ENCODE measurements at places on chromosomes 3 and 15.

- no peaks in the 10 kb centered on the region for H3K36me3 ChIP-seq
- no peak overlapping the region for H3K4me3 ChIP-seq
- no peak overlapping the region for H3K27ac ChIP-seq
- H3K4me1 ChIP-seq = no peaks in the 10 kb centered on the region
- no peak for DNase-seq
Measured at GRCh38 chr15:47570044-47570443, 147.3 kb upstream of the SEMA6D start.

DNA sequence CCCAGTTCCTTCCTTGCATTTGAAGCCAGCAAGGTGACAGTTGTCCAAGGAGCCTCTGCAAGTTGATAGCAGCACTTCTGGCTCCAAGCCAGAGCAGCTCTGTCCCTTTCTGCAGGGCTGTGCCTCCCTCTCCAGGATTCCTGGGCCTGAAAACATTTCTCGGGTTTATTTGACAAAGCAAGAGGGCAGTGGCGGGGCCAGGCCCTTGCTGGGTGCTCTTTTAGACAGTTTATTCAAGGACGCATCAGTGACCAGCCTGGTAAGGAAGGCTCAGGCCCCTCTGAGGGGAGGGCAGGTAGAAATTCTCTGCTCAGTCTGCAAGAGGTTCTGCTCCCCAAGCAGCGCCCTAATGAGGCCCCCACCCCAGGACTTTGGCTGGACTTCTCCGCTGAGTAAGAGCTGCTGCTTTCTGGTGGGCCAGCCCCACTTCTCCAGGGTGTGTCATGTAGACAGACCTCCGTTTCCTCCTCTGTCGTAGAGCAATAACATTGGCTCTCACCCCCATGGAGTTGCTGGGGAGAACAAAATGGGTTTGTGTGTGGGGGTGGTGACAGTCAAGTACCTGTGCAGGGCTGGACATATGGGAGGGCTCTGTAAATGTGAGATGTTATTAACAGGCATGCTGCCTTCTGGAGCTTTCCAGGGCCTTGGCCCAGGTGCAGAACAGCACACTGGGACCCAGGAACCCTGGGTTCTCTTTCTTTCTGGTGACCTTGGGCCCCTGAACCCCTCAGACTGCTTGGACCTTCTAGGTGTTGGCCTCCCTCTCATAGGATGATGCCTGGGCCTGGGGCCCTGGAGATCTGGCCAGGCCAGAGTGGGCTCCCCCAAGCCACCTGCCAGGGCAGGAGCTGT is 146.2 kb upstream of the TLE3 start:
- H3K4me3 ChIP-seq = no peak overlapping the region
- no peak overlapping the region for H3K27ac ChIP-seq
- DNase-seq = no peak
- no peaks in the 10 kb centered on the region for H3K27me3 ChIP-seq
- H3K4me1 ChIP-seq = peaks cover 6% of the 10 kb centered on the region

GRCh38 chr15:79863886-79864285 is 32.9 kb downstream of the MTHFS start:
- no peak overlapping the region for H3K4me3 ChIP-seq
- no peaks in the 10 kb centered on the region for H3K4me1 ChIP-seq
- no peak overlapping the region for H3K27ac ChIP-seq
- DNase-seq = no peak
- H3K36me3 ChIP-seq = no peaks in the 10 kb centered on the region

GRCh38 chr15:77580996-77581682 is 51.6 kb downstream of the LINGO1 start:
- H3K27me3 ChIP-seq = peaks cover 3% of the 10 kb centered on the region
- DNase-seq = no peak
- no peak overlapping the region for H3K27ac ChIP-seq
- H3K36me3 ChIP-seq = no peaks in the 10 kb centered on the region

DNA sequence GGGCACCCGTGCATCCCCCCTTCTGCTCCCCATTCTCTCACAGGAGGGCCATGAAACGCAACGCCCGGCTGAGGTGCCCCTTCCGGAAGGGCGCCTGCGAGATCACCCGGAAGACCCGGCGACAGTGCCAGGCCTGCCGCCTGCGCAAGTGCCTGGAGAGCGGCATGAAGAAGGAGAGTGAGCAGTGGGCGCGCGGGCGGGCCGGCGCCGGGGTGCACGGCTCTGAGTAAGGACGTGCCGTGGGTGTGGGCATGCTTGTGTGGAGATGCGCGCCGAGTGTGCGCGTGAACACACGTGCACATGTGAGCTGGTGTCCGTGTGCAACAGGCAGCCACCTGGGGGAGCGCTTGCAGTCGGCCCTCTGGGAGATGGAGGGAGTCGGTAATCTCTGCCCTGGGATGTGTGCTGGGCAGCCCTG is 28.1 kb downstream of the NR1I2 start:
- peaks cover 33% of the 10 kb centered on the region for H3K27me3 ChIP-seq
- H3K4me1 ChIP-seq = no peaks in the 10 kb centered on the region
- no peak overlapping the region for H3K4me3 ChIP-seq
- no peaks in the 10 kb centered on the region for H3K36me3 ChIP-seq
- DNase-seq = no peak

DNA sequence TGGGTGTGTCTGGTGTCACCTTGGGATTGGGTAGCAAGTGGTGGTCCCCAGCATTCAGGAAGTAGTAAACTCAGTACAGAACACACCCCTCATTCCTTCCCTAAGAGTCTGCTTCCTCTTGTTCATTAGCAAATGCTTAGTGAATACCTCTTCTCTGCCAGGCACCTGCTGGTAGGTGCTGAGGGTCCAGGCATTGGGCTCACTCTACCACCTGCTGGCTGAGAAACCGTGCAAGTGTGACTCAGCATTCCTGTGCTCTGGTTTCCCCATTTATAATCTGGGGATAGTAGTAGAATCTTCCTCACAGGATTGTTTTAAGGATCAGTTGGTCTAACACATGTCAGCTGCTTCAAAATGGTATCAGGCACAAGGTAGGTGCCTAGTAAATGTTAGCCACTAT is 4.8 kb downstream of the SHF start:
- no peak overlapping the region for H3K27ac ChIP-seq
- H3K4me3 ChIP-seq = no peak overlapping the region
- peaks cover 35% of the 10 kb centered on the region for H3K4me1 ChIP-seq
- peaks cover 5% of the 10 kb centered on the region for H3K36me3 ChIP-seq
- no peak for DNase-seq
- peaks cover under 1% of the 10 kb centered on the region for H3K27me3 ChIP-seq

GRCh38 chr3:16917256-16917935 is 32.6 kb downstream of the PLCL2 start:
- H3K36me3 ChIP-seq = no peaks in the 10 kb centered on the region
- no peak overlapping the region for H3K27ac ChIP-seq
- H3K27me3 ChIP-seq = no peaks in the 10 kb centered on the region
- no peak for DNase-seq
- no peak overlapping the region for H3K4me3 ChIP-seq

GRCh38 chr15:96076350-96076749 is 254.2 kb upstream of the NR2F2 start:
- H3K4me1 ChIP-seq = no peaks in the 10 kb centered on the region
- H3K4me3 ChIP-seq = no peak overlapping the region
- no peaks in the 10 kb centered on the region for H3K27me3 ChIP-seq
- H3K27ac ChIP-seq = no peak overlapping the region
- H3K36me3 ChIP-seq = no peaks in the 10 kb centered on the region

Measured in neuronal stem cell (in vitro differentiated cells).